ENCODE measurements at places on chromosomes 16 and 17. TPM values are rescaled to one million over a fixed set of nuclear protein-coding genes. Genes with fewer than 3 reads are reported as not detected.

DNA sequence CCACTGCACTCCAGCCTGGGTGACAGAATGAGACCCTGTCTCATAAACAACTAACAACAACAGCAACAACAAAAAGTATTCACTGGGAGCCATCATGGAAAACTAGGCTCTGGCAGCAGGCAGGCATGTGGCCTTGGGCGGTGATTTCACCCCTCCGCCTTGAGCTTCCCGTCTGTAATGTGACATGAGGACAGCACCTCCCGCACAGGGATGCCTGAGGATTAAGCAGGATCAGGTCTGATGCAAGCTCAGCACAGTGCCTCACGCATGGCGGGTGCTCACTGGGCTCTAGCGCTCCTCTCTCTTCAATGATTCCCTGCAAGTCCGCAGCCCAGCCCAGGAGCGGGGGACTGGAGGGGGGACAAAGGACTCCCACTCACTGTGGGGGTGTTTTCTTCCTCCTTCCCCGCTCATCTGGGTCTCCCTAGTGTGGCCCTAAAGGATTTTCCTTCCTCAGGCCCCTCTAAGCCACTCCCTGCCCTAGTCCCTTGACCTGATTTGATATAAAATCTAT is 2.8 kb downstream of the PLCD3 start:
- DNase-seq = no peak

DNA sequence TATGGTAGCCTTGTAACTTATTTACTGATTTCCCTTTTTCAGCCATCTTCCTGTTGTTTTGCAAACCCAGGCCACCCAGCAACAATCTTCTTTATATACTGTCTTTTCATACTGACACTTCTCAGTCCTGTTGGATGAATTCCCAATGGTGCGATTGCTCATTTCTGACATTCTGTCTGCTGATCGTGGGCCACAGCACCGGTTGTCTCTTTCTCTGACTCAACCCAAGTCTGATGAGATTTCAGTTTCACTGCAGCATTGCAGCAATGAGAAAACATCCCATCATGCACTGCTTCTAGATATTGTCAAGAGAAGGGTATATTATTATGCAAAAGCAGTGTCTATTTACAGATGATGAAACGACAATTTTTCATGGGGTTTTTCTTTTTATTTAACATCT is 349.2 kb upstream of the HSBP1 start:
- peak; percentile 10 for DNase-seq

DNA sequence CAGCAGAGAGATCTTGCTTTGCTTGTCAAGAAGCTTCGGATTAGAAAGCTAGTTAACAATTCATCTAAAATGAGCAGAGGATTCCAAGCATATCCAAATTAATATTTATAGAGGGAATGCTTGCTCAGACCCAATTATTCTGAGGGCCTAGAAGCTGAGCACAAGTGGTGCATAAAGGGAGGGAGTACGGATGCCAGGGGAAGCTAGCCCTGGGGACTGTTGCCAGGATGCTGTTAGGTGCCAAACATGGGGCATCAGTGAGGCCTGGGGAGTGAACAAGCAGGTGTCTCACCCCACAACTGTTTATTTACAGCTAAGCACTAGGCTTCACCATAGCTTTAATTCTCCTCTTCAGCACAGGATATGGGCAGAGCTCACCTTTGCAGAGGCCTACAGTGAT is 684.1 kb upstream of the C16orf82 start:
- no peak for DNase-seq

DNA sequence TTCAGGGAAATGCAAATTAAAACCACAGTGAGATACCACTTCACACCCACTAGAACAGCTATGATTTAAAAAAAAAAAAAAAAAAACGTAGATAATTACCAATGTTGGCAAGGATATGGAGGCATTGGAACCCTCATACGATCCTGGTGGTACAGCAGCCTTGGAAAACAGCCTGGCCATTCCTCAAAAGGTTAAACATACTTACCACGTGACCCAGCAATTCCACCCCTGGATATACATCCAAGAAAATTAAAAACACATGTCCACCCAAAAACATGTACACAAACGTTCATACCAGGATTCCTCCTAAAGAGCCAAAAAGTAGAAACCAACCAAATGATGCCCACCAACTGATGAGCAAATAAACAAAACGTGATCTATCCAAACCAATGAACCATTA is 68.1 kb downstream of the GAS7 start:
- no peak for DNase-seq

- DNase-seq = no peak
Observed at GRCh38 chr17:74148446-74148845, 55.0 kb upstream of the RPL38 start.

DNA sequence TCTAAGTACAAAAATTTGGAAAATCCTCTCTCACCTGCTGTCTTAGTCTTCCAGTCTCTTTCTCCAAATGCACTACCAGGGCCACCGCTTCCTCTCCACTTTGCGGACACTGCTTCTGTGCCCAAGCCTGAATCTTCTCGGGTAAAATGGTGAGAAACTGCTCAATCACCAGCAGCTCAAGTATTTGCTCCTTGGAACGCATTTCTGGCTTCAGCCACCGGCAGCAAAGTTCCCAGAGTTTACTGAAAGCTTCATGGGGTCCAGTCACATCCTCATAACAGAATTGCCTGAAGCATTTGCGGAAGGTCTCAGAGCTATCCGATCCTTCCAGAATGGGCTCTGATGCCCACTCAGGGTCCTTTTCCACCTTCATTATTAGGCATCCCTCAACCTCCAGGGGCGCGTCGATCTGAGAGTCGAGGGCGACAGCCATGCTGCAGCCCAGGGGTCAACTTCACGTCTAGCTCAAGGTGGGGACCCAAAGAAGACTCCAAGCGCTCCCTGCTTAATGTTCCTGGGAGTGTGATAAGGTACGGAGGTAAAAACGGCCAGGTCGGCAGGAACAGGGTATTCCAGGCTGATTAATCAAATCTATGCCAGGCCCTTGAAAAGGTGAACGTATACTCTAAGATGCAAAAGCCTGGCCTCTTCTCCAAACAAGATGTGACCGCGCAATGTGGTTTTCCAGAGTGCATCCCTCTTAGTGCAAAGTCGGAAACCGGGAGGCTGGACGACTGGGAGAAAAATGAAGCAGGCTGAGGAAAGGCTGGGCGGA is 763 bp downstream of the ZKSCAN2 start:
- DNase-seq = peak; percentile 16

GRCh38 chr16:77336637-77337036 is 98.2 kb downstream of the ADAMTS18 start:
- DNase-seq = peak; percentile 22

DNA sequence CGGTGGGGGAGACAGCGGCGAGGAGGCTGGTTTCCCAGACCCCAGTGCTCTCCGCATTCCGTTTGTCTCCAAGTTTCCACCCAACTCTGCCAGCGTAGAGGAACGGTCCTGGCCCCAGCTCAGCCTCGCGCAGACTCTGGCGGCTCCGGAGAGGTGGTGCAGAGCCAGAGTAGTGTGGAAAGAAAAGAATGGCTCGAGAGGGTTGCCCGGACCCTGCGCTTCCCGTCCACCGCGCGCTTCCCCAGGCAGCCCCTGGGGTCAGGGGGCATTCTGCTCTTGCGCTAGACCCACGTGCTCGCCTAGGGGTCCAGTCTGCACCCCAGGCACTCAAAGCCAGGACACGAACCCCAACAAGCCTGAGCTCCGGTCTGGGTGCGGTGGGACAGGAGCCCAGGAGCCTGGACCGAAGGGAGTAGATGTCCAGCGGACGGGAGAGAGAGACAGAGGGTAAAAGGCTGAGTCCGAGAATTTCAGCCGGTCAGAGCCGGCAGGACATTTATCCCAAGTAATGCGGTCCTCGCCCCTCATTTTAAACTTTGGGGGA is 3.8 kb downstream of the PMP22 start:
- peak; percentile 63 for DNase-seq

GRCh38 chr16:69223882-69224281 is 36.9 kb downstream of the SNTB2 start:
- DNase-seq = peak; percentile 48

DNA sequence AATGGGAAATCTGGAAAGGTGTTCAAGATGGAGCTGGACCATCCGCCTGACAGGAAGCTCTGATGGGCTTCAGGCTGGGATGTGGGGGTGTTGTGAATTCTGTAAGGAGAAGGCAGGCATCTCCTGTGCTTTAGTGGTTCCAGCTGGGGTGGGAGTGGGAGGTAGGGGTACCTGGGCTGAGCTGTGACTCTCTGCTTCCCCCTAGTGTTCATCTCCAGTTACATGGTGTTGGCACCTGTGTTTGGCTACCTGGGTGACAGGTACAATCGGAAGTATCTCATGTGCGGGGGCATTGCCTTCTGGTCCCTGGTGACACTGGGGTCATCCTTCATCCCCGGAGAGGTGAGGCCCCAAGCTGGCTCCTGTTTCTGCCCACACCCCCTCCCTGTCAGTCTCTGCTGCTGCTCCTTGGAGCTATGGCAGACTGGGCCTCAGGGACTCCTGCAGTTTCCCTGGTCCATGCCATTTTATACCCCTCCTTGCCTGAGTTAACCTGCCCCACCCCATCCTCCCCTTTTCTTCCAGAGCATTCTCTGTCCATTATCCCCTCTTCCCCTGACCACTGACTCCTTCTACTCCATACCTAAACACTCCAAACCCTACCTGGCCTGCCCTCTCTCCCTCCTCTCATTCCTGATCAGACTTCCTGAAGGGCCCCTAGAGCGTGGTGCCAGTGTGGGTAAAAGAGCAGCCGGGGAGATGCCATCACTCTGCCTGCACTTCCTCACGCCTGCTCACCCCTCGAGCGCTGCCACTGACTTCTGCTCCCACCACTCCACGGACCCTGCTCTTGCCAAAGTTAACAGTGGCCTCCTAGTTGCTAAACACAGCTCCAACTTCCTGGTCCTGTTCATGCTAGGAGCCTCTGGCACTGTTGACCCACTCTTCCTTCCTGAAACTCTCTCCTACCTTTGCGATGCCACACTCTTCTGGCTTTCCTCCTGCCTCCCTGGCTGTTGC is 3.4 kb downstream of the SPNS1 start:
- no peak for DNase-seq

- peak; percentile 84 for DNase-seq
Observed at GRCh38 chr16:86307514-86307903, 202.8 kb upstream of the FOXF1 start.

GRCh38 chr17:79054200-79054960 is 20.2 kb upstream of the ENGASE start:
- DNase-seq = no peak

DNA sequence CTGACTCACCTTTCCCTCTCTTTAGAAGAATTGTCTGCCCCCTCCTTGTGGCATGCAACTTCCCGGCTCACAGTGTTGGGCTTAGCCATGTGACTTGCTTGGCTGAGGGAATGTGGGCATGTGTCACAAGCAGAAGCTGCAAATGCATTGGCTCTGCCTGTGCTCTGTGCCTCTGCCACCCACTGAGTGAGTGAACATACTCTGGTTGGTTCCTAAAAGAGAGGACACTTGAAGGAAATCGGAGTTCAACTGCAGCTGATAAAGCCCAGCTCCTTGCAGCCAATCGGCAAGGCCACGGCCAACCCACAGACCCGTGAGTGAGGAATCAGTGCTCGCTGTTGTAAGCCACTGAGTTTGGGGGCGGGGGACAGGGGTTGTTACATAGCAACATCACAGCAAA is 10.9 kb upstream of the GINS2 start:
- peak; percentile 45 for DNase-seq

DNA sequence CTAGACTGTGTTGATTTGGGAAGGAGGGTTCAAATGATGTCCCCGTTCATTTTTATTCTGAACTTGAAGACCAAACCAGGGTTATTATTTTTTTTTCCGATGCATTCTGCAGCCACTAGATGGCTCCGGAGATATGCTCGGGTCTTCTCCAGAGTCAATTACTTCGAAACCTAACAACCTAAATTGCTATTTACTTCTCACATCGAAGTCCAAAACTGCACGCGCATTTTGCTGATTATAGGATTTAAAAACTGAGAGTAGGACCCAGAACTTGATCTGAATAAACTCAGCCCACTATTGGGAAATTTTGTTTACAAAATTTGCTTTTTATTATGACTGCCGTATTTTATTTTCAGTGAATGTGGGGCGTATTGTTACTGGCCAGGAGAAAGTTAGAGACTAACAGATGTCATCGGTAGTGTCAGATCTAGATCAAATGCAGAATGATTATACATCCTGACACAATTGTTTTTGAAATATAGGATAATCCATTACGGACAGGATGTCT is 263.8 kb downstream of the HS3ST3A1 start:
- peak; percentile 85 for DNase-seq

DNA sequence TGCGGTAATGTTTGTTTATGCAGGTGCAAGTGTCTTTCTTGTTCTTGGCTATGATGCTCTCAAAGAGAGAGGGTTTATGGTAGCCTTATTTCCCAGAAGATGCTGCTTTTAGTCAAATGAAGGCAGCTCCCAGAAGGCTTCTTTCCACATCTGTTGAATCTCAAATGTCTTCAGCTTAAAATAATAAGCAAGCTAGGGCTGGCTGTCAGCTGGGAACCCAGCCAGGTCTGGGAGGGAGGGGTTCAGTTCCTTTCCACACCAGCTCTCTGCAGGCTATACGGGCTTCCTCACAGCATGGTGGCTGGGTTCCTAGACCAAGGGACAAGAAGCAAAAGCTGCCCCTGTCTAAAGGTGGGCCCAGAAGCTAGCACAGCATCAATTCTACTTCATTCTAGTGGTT is 47.4 kb upstream of the ATF7IP2 start:
- DNase-seq = no peak

- no peak for DNase-seq
Observed at GRCh38 chr17:40361063-40361924, 3.2 kb downstream of the GJD3 start.

DNA sequence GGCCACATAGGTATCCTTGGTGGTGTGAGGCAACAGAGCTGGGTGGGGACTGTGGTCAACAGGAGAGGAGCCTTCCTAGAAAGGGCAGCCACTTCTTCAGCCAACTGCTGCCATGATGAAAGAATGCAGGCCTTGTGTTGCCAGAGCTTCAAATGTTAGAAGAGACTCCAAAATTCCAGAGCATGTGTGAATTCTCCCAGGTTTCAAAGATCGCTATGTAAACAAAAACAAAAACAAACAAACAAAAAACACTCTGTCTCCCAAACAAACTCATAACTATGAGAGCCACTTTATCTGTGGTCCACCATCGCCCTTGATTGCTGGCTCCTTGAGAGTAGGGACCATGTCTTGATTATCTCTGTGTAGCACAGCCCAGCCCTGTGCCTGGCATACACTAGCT is 55.5 kb upstream of the ZNF423 start:
- no peak for DNase-seq

DNA sequence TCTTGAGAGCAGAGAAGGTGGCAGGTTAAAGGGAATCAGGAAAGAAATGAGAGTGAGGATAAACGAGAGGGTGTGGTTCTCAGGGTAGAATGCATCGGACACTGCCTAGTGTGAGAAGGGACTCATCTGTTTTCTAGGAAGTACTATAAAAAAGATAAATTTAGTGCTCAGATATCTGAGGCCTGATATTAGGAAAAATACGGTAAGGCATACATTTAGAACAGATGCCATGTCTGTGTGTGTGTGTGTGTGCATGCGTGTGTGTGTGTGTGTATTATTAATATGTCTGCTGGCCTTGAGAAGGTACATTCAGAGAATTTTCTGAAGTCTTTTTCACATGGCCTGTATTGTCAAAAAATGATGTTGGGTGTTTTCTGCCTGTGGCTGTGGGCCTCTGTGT is 414.8 kb downstream of the MAF start:
- DNase-seq = no peak

SLC52A1 gene
- total RNA-seq = 0.25 TPM

DOC2B gene
- not detected for total RNA-seq

CLDN7 gene
- not detected for total RNA-seq

SEPTIN1 gene
- total RNA-seq = not detected

SOCS1 gene
- 5.6 TPM for total RNA-seq

SLFN11 gene
- total RNA-seq = 99.2 TPM

SLC5A10 gene
- not detected for total RNA-seq

C17orf78 gene
- not detected for total RNA-seq

Data from fibroblast of the aortic adventitia (primary cell).